Fibroblast of pulmonary artery (primary cell): ENCODE measurements at places on chromosomes 4 and X.

GRCh38 chrX:136584545-136584944 is 52.5 kb downstream of the VGLL1 start:
- no peak for DNase-seq

- DNase-seq, result no peak
Observed at GRCh38 chr4:68708566-68708965, 38.1 kb upstream of the UGT2B15 start.

- no peak for DNase-seq
Observed at GRCh38 chr4:169925678-169926077, 100.5 kb downstream of the MFAP3L start.

DNA sequence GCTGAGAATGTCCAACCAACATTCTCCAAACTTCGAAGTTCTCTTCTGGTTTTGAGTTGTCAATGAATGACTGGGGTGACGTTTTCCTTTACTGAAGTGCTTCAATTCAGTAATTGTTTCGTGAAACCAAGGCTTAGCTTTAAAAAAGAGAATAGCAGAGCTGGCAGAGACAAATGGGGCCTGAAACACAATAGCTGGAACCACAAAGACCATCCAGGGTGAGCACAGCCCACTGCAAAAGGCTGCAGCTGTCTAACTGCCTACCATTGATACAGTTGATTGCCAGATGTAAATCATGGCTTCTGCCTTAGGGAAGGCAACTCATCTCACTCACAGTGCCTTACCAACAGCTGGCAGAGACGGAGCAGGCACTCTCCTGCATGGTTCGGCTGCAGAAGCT is 78.7 kb upstream of the ZNF518B start:
- DNase-seq, result no peak

DNA sequence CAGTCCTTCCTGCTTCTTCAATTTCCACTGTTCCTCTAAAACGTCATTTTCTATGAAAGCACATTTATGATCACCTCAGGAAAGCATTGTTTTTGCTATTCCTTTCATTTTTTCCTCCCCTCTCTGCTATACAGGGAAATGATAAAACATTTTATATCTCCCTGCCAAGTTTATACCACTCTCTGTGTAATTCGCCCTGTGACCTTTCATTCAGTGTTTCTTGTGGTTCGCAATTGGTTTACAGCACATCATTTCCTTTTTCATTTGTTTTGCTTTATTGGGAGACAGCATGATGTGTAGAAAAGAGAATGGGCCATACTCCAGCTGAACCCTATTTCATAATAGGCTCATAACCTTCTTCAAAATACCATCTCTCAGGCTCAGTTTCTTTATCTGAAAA is 99.9 kb upstream of the RAPGEF2 start:
- DNase-seq, result peak; percentile 87

- DNase-seq, result no peak
Observed at GRCh38 chr4:86840858-86841257, 8.3 kb downstream of the SLC10A6 start.
